ENCODE measurements at places on chromosomes 2 and 18. TPM values are rescaled to one million over a fixed set of nuclear protein-coding genes. Genes with fewer than 3 reads are reported as not detected.

- H3K4me3 ChIP-seq: no peak overlapping the region
- H3K4me1 ChIP-seq: peaks cover 67% of the 10 kb centered on the region
- no peak for DNase-seq
- peak overlapping the region; percentile 10 for H3K27ac ChIP-seq
- no peaks in the 10 kb centered on the region for H3K27me3 ChIP-seq
- H3K36me3 ChIP-seq: peaks cover 8% of the 10 kb centered on the region
Measured at GRCh38 chr2:197141702-197142473, 168.7 kb downstream of the ANKRD44 start.

DNA sequence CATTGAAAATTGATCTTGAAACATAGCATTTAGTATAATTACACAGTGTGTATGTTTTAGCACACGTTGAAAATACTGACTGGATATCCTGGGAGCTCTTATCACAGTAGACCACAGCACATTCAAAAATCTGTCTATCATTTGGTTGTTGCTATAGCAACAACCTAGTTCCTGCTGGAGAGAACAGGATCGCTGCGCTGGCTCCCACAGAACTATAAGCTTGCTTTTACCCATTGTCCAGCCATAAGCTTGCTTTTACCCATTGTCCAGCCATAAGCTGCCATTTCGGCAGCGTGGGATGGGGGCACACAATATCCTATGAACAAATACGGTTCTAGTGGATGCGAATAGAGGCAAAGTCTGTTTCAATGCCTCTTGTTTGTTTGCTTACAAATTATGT is 70.4 kb upstream of the ST6GAL2 start:
- no peaks in the 10 kb centered on the region for H3K36me3 ChIP-seq
- H3K4me1 ChIP-seq: no peaks in the 10 kb centered on the region

DNA sequence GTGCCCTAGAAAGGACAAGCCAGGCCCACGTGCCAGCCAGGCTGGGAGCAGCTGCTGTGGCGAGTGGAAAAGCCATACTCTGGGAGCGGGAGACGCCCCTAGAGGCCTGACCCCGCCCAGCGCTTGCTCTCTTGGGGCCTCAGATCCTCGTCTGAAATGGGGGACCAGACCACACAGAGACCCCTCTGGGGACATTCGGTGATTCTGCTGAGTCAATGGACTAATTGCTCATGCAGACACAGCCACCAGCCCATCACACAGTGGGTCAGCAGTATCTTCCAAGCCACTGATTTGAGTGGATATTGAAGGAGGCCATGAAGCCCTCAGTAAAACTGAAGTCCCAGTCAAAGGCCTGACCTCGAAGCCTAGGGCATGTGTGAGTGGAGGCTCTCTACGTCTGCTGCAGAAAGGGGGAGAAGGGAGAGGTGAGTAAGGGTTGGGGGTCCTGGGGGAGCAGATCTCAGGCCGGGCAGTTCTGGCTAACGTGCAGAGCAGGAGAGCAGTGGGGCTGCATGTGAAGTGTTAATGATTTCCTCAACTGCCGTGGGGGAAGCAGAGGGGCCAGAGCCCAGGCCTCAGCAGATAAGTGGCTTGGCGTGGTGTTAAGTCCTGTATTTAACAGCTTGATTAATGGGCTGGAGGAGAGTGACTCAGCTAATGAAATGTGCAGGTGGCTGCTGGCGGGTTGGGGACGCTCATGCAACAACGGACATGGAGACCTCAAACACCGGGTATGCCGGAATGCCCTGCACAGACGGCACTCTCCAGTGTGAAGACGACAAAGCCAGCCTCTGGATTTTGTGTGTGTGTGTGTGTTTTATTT is 104.4 kb upstream of the TWIST2 start:
- H3K36me3 ChIP-seq: no peaks in the 10 kb centered on the region
- no peaks in the 10 kb centered on the region for H3K4me1 ChIP-seq
- no peak overlapping the region for H3K4me3 ChIP-seq
- DNase-seq: no peak
- no peak overlapping the region for H3K27ac ChIP-seq

DNA sequence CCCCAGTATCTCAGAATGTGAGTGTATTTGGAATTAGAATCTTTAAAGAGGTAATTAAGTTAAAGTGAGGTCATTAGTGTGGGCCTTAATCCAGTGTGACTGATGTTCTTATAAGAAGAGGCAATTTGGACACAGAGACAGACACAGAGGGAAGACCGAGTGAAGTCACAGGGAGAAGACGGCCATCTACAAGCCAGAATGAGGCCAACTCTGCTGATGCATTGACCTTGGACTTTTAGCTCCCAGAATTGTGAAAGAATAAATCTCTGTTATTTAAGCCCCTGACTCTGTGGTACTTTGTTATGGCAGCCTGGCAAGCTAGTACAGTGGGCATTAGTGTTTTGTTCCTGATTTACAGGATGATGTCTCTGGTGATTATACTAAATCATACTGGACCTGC is 64.6 kb downstream of the LTBP1 start:
- no peaks in the 10 kb centered on the region for H3K4me1 ChIP-seq
- H3K27ac ChIP-seq: no peak overlapping the region
- no peak for DNase-seq
- H3K4me3 ChIP-seq: no peak overlapping the region
- H3K27me3 ChIP-seq: no peaks in the 10 kb centered on the region

- H3K27ac ChIP-seq: no peak overlapping the region
- no peak overlapping the region for H3K4me3 ChIP-seq
- no peaks in the 10 kb centered on the region for H3K4me1 ChIP-seq
- H3K27me3 ChIP-seq: no peaks in the 10 kb centered on the region
- DNase-seq: no peak
Measured at GRCh38 chr18:46574743-46575115, 82.3 kb downstream of the LOXHD1 start.

GRCh38 chr2:205730701-205731582 is 48.6 kb downstream of the NRP2 start:
- no peak for DNase-seq
- H3K27ac ChIP-seq: no peak overlapping the region
- H3K4me1 ChIP-seq: no peaks in the 10 kb centered on the region
- H3K36me3 ChIP-seq: no peaks in the 10 kb centered on the region
- no peak overlapping the region for H3K4me3 ChIP-seq

- no peak overlapping the region for H3K27ac ChIP-seq
- H3K36me3 ChIP-seq: no peaks in the 10 kb centered on the region
- no peaks in the 10 kb centered on the region for H3K4me1 ChIP-seq
- no peak for DNase-seq
Measured at GRCh38 chr2:235083822-235084221, 132.0 kb downstream of the SH3BP4 start.

GRCh38 chr2:85788603-85789002 is 34.8 kb downstream of the ATOH8 start:
- H3K4me3 ChIP-seq: no peak overlapping the region
- DNase-seq: no peak
- H3K27me3 ChIP-seq: no peaks in the 10 kb centered on the region
- no peaks in the 10 kb centered on the region for H3K36me3 ChIP-seq
- no peak overlapping the region for H3K27ac ChIP-seq
- no peaks in the 10 kb centered on the region for H3K4me1 ChIP-seq

DNA sequence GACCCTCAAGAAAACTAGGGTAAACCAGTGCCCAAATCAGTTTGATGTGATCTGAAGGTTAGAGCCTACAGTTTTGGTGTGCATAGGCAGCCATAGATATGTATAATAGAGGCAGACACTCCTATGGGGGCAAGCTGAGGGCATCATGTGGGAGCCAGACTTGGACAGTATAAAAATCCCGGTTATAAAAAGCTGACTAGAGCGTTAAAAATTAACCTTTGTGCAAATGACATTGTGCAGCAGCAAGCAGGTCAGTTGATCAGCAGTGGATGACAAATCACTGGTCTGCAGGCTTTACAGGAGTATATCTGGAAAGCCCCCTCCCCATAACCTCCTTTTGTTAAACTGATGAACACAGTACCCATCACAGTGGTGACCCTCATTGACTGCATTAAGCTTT is 107.8 kb downstream of the CTNNA2 start:
- H3K36me3 ChIP-seq: no peaks in the 10 kb centered on the region
- H3K4me3 ChIP-seq: no peak overlapping the region
- H3K4me1 ChIP-seq: no peaks in the 10 kb centered on the region

DNA sequence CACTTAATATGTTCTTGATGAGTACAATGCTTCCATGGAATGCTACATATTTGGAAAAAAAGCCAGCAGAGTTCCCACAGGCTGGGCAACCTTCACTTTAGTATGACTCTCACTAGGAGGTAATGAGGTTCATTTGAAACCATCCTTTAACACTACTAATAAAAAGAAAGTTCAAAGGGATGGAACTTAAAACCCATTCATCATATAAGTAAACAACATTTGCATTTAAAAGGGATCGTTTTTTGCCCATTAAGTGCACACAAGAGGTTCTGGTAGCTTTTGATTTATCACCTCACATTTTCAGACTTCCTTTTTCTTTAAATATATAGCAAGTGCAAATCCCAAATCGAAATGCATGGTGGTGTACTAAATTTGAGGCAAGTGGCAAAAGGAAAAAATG is 270.8 kb upstream of the DCC start:
- no peaks in the 10 kb centered on the region for H3K36me3 ChIP-seq
- no peaks in the 10 kb centered on the region for H3K4me1 ChIP-seq
- H3K27me3 ChIP-seq: no peaks in the 10 kb centered on the region
- H3K27ac ChIP-seq: no peak overlapping the region

- no peaks in the 10 kb centered on the region for H3K36me3 ChIP-seq
- no peaks in the 10 kb centered on the region for H3K4me1 ChIP-seq
- H3K27ac ChIP-seq: no peak overlapping the region
- H3K4me3 ChIP-seq: no peak overlapping the region
- no peak for DNase-seq
Measured at GRCh38 chr18:68764016-68764415, 33.9 kb upstream of the CCDC102B start.

GRCh38 chr2:166090346-166090745 is 37.5 kb downstream of the SCN1A start:
- DNase-seq: no peak
- no peak overlapping the region for H3K4me3 ChIP-seq
- no peak overlapping the region for H3K27ac ChIP-seq
- no peaks in the 10 kb centered on the region for H3K36me3 ChIP-seq

DNA sequence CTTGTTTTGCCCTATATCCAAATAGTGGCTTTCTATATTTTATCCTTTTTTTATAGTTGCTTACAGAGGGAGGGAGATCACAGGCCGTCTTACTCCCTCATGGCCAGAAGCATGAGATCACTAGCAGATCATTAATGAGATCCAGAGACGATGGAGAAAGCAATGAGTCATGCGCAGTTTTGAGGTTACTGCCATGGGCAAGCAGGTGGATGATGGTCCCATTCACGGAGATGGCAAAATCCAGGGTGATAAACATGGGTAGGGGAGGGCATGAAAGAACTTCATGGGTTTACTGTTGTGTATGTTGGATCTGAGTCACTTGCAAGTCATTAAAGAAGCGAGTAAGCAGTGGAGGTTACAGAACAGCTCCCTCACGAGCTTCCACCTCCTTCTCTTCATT is 60.4 kb downstream of the C18orf63 start:
- peak overlapping the region; percentile 7 for H3K27ac ChIP-seq
- H3K4me3 ChIP-seq: no peak overlapping the region
- no peaks in the 10 kb centered on the region for H3K36me3 ChIP-seq
- H3K27me3 ChIP-seq: no peaks in the 10 kb centered on the region

GRCh38 chr18:34126121-34126520 is 98.6 kb downstream of the NOL4 start:
- no peak for DNase-seq
- no peak overlapping the region for H3K27ac ChIP-seq
- no peaks in the 10 kb centered on the region for H3K27me3 ChIP-seq

DNA sequence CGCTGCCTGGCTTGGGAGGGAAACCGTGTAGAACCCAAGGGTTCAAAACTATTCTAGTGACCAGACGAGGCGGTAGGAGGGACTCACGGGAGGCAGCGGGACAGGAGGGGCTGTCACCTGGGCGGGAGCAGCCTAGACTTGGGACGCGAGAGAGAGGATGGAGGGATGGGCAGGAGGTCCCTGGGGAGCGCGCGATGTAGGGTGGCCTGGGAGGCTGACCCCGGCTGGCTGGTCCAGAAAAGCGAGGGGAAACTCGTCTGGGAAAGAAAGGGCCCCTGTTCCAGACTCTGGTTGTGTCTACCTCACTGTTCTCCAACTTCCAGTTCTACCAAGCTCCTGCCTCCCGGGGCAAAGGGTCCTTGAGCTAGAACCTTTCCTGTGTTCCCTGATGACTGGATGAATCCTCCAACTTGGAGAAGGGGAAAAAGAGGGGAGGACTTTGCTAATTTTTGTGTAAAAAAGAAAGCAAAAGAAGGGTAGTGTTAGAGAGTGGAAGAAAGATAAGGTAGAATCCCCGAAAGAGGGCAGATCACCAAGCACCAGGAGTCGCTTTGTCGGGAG is 1.4 kb downstream of the DOK6 start:
- no peaks in the 10 kb centered on the region for H3K4me1 ChIP-seq
- no peak overlapping the region for H3K27ac ChIP-seq

GRCh38 chr18:76451396-76452331 is 43.4 kb downstream of the ZNF516 start:
- peak overlapping the region; percentile 45 for H3K27ac ChIP-seq
- H3K4me1 ChIP-seq: peaks cover 19% of the 10 kb centered on the region
- peak overlapping the region; percentile 56 for H3K4me3 ChIP-seq
- no peaks in the 10 kb centered on the region for H3K27me3 ChIP-seq
- no peak for DNase-seq

- H3K27me3 ChIP-seq: no peaks in the 10 kb centered on the region
- no peaks in the 10 kb centered on the region for H3K36me3 ChIP-seq
- H3K4me3 ChIP-seq: no peak overlapping the region
- no peak overlapping the region for H3K27ac ChIP-seq
- no peaks in the 10 kb centered on the region for H3K4me1 ChIP-seq
Measured at GRCh38 chr18:46402396-46402795, 254.6 kb downstream of the LOXHD1 start.

EPG5 gene
- total RNA-seq: 44.7 TPM

MPP4 gene
- not detected for total RNA-seq

CIDEA gene
- total RNA-seq: not detected

DSG1 gene
- total RNA-seq: not detected

STPG4 gene
- not detected for total RNA-seq

CD302 gene
- 0.28 TPM for total RNA-seq

MAP3K19 gene
- 0.64 TPM for total RNA-seq

PSD4 gene
- 205 TPM for total RNA-seq

All from naive thymus-derived CD4-positive, alpha-beta T cell (primary cell).